SHP77 (cell line): ENCODE measurements at places on chromosomes 1 and 21.
A peak's percentile ranks its signal among the peaks of the same experiment; 100 is the strongest.

DNA sequence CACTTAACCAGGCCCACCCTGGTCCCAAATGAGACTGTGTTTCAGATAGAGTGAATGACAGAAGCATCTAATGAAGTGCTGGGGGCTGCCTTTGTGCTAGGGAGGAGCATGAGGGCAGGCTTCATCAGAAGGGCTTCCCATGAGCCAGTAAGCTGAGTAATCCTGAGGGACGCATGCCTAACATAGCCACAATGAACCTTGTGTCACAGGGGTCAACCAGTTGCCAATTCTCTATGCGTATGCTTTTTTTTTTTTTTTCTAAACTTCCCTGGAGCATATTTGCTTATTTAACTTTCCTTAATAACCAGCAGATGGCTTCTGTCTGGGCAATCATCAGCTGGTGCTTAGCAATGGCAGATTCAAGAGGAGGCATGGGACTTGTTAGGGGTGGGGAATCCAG, 25.5 kb upstream of the CYP2J2 start:
- no peak for DNase-seq

GRCh38 chr1:225500624-225501192, 72.9 kb upstream of the LBR start:
- no peak for DNase-seq

GRCh38 chr1:161033751-161034150, 5.0 kb downstream of the TSTD1 start:
- no peak for DNase-seq

DNA sequence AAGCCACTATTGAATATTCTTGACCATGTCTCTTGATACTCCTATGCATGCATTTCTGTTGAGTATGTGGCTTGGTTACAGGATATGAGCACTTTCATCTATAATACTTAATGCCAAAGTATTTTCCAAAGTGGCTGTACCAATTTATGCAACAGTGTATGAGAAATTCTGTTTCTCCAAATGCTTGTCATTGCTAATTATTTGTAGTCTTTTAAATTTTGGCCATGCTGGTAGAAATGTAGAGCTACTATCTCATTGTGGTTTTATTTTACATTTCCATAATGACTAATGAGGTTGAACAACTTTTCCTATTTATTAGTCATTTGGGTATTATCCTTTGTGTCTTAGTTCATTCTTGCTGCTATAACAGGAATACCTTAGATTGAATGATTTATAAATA, 71.4 kb upstream of the TSPAN2 start:
- no peak for DNase-seq

DNA sequence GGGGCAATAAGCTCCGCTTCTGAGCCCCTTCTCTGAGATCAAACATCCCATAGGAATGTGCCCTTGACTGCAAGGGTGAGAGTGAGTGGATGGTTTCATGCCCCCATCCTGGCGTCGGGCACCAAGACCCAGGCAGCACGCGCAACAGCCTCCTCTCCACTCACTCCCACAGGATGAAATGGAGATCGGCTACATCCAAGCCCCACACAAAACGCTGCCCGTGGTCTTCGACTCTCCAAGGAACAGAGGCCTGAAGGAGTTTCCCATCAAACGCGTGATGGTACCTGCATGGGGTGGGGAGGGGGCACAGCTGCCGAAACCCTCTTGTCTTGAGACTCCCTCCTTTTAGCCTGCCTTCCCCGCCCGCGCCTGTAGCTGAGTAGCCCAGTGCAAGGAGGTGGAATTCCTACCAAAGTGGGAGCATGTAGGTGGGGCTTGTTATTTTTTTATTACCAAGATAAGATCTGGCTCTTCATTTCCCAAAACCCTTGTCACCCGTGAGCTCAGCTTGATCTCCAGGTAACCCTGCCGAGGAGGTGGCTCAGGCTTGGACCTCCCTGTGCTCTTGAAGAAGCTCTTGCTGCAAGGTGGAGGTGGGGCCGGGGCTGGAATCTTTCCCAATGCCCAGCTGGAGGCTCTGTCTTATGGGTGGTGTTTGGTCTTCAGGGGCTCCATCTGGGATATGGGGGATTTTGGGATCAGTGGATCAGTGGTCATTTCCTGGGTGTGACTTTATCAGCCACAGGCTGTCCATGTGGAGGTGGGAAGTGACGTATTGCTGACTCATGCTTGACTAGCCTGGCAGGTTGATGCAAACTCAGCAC, 24.0 kb upstream of the PADI6 start:
- no peak for DNase-seq

- DNase-seq: no peak
Observed at GRCh38 chr1:157119008-157119407, 19.2 kb downstream of the ETV3 start.

DNA sequence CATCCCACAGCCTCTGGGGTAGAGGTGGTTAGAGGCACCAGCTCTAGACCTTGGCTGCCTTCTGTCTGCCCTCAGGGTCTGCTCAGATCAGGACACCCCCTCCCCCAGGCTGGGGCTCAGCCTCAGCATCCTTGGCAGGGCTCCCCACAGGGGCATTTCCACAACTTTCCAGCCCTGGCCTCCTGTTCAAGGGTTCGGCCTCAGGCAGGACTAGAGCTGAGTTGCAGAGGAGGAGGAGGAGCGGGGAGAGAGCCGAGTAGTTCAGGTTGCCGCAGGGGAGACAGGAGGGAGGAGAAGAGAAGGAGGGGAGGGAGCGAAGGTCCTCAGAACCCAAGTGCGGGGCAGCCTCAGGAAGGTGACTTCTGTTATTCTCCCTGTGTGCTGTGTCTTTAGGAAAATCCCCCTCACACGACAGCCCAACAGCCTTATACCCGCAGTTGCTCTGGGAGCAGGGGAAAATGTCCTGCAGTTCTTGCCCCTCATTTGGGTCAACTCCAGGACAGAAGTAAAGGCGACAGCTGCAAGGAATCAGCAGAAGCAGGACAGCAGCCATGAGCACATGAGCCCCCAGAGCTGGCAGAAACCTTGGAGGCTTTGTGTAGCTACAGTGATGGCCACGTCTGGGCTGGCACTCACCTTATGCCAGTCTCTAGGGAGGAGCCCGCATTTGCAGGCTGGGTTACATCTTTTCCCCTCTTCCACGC, 46.5 kb upstream of the TENT5B start:
- DNase-seq: no peak

- DNase-seq: no peak
Observed at GRCh38 chr1:70820396-70820795, 227.2 kb downstream of the PTGER3 start.

GRCh38 chr21:45423968-45424853, 19.2 kb downstream of the COL18A1 start:
- DNase-seq: no peak

- DNase-seq: no peak
Observed at GRCh38 chr1:77929806-77930205, 41.4 kb downstream of the NEXN start.

DNA sequence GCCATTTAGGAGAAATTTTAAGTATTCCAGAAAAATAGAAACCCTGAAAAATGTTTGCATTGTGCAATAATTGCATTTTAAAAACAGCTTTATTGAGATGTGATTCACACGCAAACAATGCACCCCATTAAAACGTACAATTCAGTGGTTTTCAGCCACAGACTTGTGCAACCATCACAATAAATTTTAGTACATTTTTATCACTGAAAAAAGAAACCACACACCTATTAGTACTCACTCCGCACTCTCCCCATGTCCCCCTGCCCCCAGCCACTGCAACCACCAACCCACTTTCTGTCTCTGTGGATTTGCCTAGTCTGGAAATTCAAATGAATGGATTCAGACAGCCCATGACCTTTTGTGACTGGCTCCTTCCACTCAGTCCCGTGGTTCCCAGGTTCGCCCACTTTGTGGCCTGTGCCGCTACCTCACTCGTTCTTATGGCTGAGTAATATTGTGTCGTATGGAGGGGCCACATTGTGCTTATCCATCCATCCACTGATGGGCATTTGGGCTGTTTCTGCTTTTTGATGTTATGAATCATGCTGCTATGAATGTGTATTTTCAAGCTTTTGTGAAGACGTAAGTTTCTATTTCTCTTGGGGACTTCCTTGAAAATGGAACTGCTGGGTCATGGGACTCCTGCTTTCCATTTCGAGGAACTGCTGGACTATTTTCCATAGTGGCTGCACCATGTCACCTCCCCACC, 147.7 kb upstream of the ARHGEF16 start:
- no peak for DNase-seq

DNA sequence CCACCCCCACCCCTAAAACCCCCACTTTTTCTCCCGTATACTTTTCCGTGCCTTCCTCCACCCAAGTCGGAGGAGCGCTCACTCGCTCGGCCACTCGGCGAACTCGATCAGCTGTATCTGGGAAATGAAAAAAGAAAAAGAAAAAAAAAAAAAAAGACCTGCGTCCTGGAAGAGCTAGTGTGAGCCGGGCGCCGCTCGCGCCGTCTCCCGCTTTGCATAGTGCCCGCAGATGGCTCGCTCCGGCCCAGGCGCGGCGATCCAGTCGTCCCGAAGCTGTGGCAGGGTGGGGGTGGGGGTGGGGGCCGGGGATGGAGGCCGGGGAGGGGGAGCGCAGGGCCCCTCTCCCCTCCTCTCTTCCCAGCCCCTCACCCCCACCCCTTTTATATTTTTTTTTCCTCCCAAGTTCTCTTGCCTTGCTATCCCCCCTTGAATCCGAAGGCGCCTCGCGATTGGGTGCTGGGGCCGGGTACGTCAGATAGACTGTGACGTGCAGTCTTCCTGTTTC, 299 bp upstream of the PROX1 start:
- DNase-seq: peak; percentile 71

GRCh38 chr1:6612641-6613360, 730 bp upstream of the PHF13 start:
- DNase-seq: peak; percentile 57

GRCh38 chr21:45858180-45858579, 123.4 kb upstream of the COL6A1 start:
- no peak for DNase-seq

DNA sequence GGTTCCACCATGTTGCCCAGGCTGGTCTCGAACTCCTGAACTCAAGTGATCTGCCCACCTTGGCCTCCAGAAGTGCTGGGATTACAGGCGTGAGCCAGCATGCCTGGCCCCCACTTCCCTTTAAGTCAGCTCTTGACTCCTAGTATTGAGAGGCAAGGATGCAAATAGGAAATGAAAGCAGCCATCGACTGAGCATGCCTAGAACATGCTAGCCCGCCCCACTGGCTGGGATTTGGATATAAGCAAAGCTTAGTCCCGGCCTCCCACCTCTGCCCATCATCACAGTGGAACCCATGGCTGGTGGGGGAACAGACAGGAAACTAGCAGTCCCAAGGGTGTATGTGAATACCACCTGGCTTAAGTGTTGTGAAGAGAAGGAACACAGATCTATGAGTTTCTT, 10.5 kb downstream of the C1orf167 start:
- DNase-seq: no peak

DNA sequence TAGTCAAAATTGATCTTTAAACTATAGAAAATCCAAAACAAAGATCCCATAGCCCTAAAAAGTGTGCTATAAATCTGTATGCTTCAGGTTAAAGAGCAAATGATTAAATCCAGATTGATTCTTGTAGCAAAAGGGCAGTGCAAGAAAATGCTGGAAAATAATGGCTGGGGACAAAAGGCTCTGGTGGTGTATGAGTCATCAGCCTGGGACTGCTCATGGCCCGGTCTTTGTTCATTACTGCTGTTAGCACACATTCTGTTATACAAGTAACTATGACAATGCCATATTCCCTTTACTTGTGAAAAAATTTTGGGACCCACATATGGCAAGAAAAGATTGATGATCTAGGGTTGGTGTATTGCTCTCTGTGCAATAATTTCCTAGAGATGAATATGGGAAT, 89.1 kb downstream of the RWDD3 start:
- DNase-seq: no peak

- no peak for DNase-seq
Observed at GRCh38 chr1:96306809-96307560, 414.6 kb upstream of the PTBP2 start.

DNA sequence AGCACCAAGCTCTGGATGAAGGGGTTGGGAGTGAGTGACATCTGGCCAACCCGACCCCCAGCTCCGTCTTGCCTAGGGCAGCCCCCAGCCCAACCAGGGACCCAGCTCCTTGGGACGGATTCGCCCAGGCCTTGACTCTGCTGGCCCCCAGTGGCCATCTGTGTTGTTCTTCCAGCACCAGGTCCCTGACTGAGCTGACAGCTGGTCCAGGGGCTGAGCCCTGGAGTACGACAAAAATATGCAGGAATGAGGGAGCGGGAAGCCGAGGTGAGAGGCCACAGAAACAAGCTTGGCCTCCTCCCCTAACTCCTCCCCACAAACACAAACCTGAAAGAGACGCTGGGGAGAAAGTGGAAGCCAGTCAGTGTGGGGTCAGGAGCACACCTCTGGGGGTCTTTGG, 55.0 kb upstream of the PAX7 start:
- peak; percentile 24 for DNase-seq

GRCh38 chr1:227742738-227743715, 7.8 kb downstream of the SNAP47 start:
- DNase-seq: no peak

DNA sequence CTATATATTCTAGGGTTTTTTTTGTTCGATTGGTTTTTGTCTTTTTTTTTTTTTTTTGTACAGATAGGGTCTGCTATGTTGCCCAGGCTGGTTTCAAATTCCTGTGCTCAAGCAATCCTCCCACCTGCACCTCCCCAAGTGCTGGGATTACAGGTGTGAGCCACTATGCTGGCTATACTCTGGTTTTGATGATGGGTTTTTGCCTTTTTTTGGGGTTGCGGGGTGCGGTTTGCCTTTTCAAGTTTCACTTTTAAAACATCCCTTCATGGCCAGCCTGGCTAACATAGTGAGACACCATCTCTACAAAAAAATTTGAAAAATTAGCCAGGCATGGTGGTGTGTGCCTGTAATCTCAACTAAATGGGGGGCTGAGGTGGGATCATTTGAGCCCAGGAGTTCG, 10.0 kb downstream of the KDM5B start:
- DNase-seq: no peak

- no peak for DNase-seq
Observed at GRCh38 chr1:238318294-238319110, 427.8 kb upstream of the ZP4 start.

- no peak for DNase-seq
Observed at GRCh38 chr1:64841330-64842065, 96.6 kb downstream of the RAVER2 start.
